NCI-H1930 (cell line): ENCODE measurements at places on chromosomes 4 and X.

- DNase-seq: no peak
Measured at GRCh38 chr4:138178566-138178965, 63.6 kb downstream of the SLC7A11 start.

DNA sequence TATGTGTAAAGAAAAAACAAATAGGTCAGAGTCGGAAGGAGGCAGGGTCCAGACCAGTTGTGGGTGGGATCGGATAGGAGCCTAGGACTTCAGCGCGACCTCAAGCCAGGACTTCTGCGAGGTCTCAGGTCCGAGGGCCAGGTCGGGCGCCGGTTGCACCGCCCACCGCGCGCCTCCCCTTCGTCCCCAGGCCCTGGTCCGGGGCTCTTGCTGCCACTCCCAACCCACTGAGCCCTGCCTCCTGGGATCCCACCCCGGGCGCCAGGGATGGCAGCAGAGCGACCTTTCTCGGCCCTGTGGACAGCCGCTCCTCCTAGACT lies 12.3 kb downstream of the PITX2 start:
- no peak for DNase-seq

GRCh38 chrX:150870487-150871340 lies 27.8 kb downstream of the CD99L2 start:
- DNase-seq: no peak

GRCh38 chr4:1950369-1950768 lies 58.4 kb downstream of the NELFA start:
- DNase-seq: no peak

DNA sequence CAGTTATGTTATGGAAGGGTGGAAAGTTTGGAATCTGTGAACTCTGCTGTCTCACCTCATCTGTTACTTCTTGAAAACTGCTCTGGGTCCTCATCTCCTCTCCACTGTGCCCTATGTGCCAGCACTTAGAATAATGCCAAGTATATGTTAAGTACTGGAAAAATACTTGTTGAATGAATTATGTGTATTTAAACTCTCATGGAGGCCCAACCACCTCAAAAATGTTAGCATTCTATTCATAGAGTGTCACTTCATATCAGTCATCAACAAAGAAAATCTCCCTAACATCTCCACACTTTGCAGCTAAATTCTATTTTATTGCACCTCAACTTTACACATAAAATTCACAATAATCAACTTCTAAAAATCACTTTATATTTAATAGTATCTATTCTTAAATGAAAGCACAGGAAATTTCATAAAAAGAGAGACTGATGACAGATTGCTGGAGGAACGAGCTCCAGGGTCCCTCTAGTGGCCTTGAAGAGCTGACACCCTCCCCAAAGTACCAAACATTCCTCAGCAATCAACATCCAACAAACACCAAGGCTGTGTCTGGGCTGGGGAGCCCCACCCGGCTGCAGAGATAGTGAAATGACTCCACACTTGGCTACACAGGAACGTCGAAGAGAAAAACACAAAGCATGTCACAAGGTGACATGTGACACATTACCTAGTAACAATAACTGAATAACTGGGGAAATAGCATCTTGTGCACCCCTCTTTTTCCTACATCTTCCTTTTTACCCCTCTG lies 45.8 kb downstream of the SLC39A8 start:
- no peak for DNase-seq

GRCh38 chrX:39595977-39596376 lies 501.8 kb downstream of the BCOR start:
- DNase-seq: no peak

DNA sequence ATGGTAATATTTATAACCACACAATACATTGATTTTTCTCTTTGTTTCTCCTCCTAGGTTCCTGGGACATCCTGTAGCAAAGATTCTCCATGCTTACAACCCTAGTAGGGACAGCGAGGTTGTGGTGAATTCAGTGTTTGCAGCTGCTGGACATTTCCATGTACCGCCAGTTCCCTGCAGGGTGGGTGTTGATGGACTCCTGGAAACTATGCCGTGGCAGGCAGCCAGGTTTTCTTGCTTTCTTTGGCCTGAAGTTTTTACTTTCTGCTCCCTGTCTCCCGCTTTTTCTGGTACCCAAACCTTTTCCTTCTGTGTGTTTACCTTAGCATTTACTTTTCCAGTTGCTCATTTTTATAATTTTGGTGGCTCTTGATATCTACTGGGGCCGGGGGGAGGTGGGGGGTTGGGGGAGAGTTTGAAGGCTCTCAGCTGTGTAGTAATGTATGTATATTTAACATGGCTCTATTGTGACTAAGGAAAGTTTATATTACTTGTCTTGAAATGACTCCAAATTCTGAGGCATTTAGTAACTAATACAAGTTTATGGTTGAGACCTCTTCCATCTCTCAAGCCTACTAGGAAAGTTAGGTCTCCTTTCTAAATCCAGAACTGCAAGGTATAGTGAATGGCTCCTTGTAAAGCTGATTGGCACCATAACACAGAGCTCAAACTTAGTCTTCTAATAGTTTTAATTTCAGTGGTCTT lies 89.7 kb downstream of the TMEM131L start:
- no peak for DNase-seq

DNA sequence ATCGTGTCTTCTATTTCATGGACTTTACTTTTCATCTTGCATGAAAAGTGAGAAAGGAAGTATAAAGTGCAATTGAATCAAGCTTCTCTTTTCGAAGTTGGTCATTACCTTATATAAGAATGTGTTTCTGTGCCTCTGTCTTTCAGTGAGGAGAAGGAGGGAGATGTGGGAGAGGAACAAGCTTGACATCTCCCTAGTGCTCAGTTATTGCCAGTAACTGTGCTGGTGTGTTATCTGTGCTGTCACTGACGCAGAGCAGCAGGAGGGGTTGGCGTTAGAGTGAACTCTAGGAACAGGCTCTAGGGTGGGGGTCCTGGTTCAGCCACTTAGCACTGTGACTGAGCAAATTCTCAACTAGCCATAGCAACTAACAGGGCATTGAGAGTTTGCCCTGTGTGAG lies 34.0 kb upstream of the TBC1D9 start:
- no peak for DNase-seq

DNA sequence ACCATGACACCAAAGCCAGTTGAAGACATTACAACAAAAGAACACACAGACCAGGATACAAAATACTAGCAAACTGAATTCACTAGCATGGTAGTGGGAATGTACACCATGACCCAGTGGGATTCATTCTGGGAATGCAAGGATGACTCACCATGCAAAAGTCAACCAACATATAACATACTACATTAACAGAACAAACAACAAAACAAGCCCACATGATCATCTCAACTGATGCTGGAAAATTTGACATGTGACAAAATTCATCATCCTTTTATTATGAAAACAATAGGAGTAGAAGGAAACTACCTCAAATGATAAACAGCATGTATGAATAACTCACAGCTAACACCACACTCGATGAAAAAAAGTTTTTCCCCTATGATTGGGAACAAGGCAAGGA lies 190.2 kb downstream of the DCLK2 start:
- DNase-seq: no peak

DNA sequence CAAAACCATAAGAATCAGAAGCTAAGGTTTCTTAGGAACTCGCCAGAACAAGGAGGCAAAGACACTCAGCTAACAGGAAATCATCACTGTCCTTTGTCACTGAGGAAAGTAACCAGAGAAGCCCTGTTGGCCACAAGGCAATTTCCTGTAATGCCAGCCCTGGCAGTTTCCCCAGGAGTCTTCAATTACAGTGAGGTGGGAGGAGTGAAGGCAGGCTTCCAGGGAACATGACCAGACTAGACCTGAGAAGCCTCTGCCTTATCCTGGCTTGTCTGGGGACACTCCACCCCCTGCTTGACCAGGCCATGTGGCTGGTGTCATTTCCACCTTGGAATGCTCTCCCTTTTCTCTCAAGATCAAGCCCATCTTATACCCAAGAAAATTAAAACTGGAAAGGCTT lies 125.3 kb downstream of the COL4A6 start:
- DNase-seq: peak; percentile 9

- DNase-seq: no peak
Measured at GRCh38 chr4:12787261-12787660, 696.9 kb downstream of the RAB28 start.

- no peak for DNase-seq
Measured at GRCh38 chr4:151260526-151260925, 16.4 kb upstream of the PRSS48 start.

- no peak for DNase-seq
Measured at GRCh38 chrX:39652336-39652735, 445.4 kb downstream of the BCOR start.

DNA sequence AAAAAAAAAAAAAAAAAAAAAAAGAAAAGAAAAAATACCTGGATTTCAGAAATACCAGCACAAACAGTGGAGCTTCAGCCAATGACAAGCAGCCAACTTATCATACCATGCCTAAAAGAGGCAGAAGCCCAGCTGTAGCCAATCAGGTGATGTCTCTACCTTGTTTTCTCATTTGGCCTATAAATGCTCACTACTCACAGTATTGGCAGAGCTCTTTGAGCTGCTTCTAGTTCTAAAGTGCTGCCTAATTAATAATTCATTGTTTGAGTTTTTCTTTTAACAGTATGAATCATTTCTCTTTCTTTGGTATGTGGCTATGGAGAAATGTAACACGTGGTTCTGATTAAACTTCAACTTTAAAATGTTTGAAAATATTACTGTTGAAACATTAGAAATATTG lies 188.8 kb upstream of the TECRL start:
- DNase-seq: no peak

DNA sequence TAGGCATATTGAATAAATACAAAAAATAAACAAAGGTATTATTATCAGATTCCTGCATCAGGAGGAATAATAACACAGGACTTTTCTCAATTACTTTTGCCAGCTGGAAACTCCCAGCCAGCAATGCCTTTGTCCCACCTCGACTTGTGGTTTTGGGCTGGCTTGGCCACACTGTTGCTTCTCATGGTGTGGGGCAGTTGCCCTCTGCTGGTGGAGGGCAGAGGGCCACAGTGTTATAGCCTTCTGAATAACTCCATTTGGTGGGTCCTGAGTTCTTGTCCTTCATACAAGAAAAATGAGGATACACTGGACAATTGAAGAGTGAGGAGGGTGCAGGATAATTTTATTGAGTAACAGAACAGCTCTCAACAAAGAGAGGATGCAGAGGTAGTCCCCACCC lies 1206.0 kb upstream of the ADGRL3 start:
- DNase-seq: no peak

DNA sequence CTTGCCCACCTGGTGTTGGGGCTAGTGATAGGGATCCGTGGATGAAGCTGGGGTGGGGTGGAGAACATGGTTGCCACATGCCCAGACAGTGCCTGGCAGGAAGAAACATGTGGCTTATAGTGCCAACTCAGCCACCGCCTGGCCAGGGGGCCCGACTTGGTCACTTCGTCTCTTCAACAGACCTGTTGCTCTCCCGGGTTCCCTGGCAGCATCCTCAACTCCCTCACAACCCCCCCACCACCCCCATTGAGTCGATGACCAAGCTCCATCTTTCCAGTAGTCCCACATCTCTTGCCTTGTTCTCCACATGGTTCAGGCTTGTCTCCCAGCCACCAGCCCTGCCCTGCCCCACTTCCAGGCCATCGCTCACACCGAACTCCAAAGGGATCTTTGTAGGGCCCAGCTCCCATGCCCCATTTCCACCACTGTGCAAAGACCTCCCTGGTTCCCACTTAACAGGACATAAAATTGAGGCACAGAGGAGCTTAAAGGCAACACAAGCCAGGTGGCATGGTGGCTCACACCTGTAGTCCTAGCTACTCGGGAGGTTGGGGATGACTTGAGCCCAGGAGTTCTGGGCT lies 7.8 kb downstream of the PNCK start:
- DNase-seq: no peak

DNA sequence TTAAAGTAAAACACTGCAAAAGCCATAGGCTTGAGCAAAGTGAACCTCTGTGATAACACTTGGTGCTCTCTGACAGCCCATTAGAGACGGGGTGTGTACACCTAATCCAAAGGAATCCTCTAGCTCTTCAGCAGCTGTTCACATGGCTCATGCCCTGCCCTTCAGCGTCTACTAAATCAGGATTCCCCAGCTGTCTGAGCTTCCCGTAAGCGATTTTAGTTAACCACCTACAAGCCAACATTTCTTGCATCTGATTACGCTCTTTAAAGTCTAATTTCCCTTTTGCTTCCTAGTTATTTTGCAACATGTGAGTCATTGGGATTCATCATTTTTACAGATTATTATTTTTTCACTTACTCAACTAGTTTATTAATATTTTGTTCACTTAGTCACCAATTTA lies 6.5 kb downstream of the DMD start:
- DNase-seq: no peak

DNA sequence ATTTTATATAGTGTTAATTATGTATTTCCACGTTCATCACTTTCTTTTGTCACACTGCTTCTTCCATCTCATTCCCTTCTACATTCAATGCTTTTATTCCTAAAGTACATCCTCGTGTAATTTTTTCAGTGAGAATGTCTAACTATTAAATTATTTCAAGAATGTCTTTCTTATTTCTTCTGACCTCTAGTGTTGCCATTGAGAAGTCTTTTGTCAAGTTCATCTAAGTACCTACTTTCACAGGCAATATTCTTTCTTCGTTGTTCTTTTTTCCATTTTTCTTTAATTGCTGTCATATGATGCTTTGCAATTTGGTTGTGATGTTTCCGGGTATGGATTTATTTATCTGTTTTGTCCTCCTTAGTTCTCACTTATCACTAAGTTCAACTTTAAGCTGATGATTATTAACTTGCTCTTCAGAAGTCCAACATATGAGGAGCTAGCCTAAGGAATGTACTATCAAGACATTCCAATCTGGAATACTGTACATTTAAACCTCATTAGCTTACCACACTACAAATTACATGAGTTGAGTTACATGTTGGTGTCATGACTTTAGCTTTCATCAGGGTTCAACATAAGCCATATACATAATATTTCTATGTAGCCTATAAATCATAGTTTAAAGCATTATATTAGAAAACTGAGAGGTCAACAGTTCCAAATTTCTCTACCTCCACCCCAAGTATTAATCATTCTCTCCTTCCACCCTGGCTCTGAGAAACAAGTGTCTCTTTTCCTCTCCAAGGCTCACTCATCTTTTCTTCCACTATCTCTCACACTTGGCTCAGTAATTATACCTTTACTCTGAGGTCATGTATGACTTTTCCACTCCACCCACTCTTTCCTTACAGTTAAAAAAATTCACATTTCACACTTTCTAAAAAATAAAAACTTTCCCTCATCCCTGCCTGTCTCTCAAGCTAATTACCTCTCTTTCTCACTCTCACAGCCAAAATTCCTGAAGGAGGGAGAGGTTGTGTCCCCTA lies 81.5 kb downstream of the COX18 start:
- no peak for DNase-seq

DNA sequence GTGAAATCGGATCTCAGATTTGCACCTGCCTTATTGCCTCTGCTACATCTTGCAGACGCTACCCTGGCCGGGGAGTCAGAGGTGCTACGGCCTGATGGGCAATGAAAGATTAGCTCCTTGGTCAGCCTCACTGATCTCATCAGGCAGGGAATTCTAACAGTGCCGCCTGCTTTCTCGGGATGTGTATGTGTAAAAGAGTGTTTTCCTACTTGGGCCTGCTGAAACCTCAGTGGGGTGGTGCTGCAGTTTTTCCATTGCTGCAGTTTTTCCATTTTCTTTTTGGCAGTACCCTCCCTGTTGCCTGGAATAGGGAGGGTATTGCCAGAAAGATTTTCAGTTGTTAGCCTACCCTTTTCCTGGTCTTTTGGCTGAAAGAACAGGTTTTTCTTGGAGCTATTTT lies 117.5 kb downstream of the CDKL5 start:
- DNase-seq: no peak

- no peak for DNase-seq
Measured at GRCh38 chrX:46693149-46693548, 65.8 kb downstream of the SLC9A7 start.
